HuH-7 (cell line): ENCODE measurements at places on chromosomes 7 and 10.

DNA sequence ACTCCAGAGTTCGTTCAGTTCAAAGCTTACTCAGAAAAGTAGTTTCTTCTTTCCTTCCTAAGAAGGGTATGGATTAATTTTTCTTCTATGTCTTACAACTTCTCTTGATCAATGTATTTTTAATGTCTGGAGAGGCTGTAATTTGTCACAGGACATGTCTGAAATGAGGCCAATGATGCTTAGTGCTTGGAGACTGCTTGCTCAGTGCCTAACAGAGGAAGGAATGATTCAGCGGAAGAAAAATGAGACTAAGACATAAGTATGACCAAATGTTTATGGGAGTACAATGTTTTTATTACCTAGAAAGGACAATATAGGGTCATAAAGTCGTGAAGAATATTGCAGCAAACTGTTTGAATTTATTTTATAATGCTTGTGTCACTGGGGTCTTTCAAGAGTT, 43.3 kb downstream of the GPR37 start:
- DNase-seq, result no peak

DNA sequence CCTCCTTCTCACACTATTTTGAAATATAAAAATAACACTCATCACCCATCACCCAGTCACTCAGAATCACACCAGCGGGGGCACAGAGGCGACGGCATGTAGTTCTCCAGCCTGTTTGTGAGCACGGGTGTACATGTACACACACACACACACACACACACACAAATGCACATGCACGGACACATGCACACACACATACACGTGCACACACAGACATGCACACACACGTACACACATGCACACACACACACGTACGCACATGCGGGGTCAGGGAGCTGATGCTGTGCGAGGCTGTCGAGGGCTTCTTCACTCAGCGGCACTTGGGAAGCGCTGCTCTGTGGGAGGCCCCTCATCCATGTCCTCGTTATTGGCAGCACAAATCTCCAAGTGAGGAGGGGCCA, 178.8 kb downstream of the ELFN1 start:
- DNase-seq, result no peak

DNA sequence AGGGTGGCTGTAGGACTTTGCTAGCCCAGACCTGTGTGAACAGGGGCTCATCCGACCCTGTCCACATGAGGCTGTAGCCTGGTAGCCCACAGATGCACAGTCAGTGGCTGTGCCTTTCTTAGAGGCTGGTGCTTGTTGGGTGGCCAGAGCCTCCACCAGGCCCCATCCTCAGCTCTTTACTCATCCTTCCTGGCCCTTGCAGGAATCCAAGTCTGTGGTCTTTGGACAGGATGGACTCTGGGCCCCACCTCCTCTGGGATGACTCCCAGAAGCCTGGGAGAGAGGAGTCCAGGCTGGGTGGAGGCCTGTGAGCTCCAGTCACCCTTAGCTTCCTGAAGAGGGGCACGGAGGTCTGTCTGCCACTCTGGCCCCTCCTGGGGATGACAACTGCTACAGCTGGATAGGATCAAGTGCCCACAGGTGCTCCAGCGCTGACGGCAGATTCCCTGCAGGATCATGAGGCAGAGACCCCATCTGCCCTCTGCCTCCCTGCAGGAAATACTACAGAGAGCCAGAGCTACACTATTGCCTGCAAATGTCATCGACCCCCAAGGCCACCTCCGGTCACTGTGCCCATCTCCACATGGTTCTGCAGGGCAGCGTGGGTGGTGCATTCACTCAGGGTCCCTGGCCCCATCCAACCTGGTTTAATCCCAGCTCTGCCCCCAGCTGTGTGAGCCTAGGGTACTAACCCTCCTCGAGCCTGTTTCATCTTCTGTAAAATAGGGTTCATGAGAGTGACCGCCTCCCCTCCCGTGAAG, 114.5 kb downstream of the PTPN20 start:
- DNase-seq, result no peak

GRCh38 chr10:60573336-60573735, 183.7 kb upstream of the ANK3 start:
- DNase-seq, result no peak

DNA sequence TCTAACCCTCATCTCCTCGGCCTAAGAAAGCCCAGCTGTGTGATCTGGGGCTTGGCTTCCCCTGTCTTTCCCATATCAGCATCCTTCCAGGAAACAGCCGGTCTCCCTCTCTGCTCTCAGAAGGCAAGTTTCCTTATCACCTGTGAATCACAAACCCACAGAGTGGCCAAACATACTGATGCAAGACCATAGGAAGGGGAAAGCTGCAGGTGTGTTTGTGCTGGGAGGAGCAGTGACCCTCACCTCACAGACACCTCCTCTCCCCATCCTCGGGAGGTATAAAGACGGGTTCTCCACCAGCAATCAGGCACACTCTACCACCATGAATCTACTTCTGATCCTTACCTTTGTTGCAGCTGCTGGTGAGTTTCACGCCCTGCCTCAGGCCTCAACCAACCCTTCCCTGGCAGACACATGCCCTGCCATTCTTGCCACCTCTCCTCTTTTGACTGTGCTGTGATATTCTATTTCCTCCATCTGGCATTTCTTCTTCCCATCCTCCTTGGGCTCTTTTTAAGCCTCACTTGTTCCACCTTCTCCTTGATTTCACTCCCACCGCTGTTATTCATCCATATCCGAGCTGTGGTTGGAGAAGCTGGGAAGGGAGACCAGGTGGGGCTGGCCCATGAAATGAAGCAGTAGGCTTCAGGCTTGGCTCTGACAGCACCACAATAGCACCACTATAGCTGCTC, at the start of gene PRSS2:
PRSS2 (plus strand) TSS at position 310 of the 692 bp plus-strand sequence; CDS start at position 323, 13 bp downstream.
- DNase-seq, result no peak

GRCh38 chr10:62175251-62175650, 93.4 kb downstream of the RTKN2 start:
- no peak for DNase-seq

- DNase-seq, result no peak
These were observed 243.6 kb upstream of the ZWINT start for GRCh38 chr10:56604624-56605023.

GRCh38 chr7:21064698-21065648, 278.3 kb upstream of the SP8 start:
- DNase-seq, result peak; percentile 19

DNA sequence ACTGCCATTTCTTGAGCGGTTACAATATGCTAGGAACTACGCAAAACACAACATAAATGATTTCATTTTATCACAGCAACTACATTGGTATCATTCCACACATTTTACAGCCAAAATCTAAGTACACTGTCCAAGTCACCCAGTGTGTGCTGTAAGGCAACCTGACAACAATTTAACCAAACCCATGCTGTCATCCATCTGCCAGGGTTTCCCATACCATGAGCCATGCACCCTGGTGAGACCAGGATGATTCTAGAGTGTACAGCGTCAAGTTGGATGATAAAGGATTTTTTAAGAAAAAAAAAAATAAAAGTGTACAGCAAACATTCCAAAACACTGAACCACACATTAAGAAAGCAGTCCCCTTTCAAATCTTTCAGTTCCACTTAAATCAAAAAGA, 52.9 kb downstream of the PIK3AP1 start:
- no peak for DNase-seq

GRCh38 chr7:92404170-92404614, 43.1 kb upstream of the GATAD1 start:
- no peak for DNase-seq

DNA sequence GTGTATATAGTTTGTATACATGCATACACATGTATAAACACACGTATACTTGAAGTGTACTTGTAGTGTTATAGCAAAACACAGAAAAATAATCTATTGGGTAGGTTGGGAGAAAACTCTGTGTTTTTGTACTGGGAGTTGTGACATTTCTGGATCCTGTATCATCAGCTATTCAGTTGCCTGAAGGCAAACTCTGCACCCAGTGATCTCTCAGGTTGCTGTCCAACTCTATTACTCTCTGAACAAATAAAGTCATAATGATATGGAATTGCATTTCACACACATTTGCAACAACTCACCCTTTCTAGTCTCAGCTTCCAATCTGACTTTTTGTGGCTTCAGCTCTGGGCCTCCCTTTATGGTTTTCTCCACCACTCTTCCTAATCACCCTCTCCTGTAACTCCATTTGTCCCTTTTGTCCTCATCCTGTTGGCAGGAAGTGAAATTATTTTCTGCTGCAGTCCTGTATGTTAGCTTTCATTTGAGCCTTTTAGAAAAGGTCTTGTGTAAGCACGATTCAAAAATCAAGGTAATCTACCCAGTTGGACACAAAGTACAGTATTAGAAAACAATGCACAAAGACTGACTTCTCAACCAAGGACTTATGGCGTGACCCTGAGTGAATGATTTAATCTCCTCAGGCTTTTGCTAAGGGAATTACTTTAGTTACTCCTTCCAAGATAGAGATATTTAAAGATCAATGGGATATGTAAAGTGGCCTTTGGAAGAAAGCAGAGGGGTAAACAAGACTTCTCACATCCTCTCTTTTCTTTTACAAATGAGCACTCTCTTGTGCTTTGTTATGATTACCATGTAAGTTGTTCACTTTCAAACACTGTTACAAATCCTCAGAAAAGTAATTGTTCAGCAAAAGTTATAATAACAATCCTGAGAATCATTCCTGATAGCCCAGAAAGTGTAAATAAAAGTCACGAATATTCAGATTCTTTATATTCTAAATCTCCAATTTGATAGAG, 249.1 kb downstream of the KCND2 start:
- no peak for DNase-seq
